ENCODE measurements at places on chromosomes 1 and 21. TPM values are rescaled to one million over a fixed set of nuclear protein-coding genes. Genes with fewer than 3 reads are reported as not detected.
A peak's percentile ranks its signal among the peaks of the same experiment; 100 is the strongest.

Gene RGS13
- total RNA-seq = not detected

DNA sequence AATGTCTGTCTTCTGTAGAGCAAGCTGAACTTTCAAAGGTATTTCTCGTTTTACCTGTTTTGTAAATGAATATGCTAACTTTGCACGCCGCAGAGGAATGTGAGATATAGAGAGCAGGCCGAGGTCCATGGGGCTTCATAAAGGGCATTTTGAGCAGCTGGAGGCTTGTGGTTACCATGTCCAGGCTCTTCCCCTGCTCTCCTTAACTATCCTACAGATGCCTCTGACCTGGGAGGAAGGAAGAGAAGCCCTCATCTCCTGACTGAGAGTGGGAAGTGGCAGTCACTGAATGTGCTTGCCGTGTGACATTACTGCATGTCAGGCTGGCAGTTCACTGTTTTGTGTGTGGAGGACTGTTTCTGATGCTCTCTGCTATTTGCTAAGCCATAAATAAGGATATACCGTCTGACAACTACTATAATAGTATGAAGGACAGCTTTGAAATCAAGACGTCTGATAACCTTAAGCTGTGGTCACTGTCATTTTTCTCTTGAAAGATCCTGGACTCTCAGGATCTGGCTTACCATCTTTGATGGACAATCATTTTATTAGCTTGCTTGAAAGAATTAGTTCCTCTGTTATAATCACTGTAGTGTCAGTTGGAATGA is 92.2 kb downstream of the DYRK1A start:
- H3K27me3 ChIP-seq = no peaks in the 10 kb centered on the region
- H3K4me3 ChIP-seq = peak overlapping the region; percentile 76
- peak overlapping the region; percentile 91 for H3K27ac ChIP-seq
- peaks cover 72% of the 10 kb centered on the region for H3K4me1 ChIP-seq
- no peak for DNase-seq

GRCh38 chr1:76928522-76928921 is 61.2 kb downstream of the ST6GALNAC5 start:
- H3K27ac ChIP-seq = no peak overlapping the region
- H3K4me3 ChIP-seq = no peak overlapping the region
- no peaks in the 10 kb centered on the region for H3K27me3 ChIP-seq
- DNase-seq = no peak
- H3K36me3 ChIP-seq = peaks cover 3% of the 10 kb centered on the region

DNA sequence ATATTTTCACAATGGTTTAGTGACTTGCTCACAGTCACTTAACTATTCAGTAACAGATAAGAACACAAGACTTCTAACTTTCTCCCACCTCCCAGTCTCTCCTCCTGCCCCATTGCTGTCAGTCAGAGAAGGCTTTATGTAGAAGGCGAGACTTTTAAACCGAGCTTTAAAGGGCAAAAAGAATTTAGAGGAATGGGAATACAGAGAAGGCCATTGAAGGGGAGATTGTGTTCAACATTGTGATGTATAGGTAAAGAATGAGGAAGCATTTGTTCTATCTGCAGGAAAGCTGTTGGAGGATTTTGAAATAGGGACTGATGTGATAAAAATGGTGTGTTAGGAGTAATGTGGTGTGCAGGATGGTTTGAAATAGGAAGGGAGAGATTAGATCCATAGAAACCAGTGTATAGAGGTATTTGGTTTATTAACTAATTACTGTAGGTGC is 7.3 kb downstream of the POU2F1 start:
- peak overlapping the region; percentile 5 for H3K4me3 ChIP-seq
- H3K27me3 ChIP-seq = no peaks in the 10 kb centered on the region
- DNase-seq = no peak
- H3K4me1 ChIP-seq = peaks cover 33% of the 10 kb centered on the region
- H3K36me3 ChIP-seq = no peaks in the 10 kb centered on the region
- H3K27ac ChIP-seq = peak overlapping the region; percentile 59

GRCh38 chr1:96756789-96757188 is 35.2 kb downstream of the PTBP2 start:
- no peak overlapping the region for H3K4me3 ChIP-seq
- H3K36me3 ChIP-seq = peaks cover 91% of the 10 kb centered on the region
- H3K27me3 ChIP-seq = no peaks in the 10 kb centered on the region
- no peak for DNase-seq

All from type B pancreatic cell (in vitro differentiated cells).